K562 (cell line): ENCODE measurements at places on chromosomes 5 and 9. TPM values are rescaled to one million over a fixed set of nuclear protein-coding genes. Genes with fewer than 3 reads are reported as not detected.

Gene RACK1
- total RNA-seq, result 2,303 and 2,318 TPM in 2 replicates

DNA sequence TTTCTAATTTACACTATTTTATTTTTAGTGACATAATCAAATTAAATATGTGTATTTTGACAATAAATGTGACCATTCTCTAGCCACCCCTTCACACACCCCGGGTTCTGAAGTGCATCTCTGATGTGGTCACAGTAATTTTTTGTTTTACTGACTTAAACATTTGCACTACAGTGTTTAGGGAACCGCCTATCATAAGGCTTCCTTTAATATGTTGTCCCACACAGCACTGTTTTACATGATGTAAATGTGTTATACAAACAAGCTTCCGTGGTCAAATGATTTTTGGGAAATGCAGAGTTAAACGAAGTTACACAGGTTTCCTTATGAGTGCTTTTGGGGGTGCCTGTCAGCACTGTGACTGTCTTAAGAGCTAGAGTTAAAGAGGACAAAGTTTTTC is 86.5 kb downstream of the KDM4C start:
- no peak for DNase-seq

Gene PDGFRB
- total RNA-seq, result 0.51 and 0.86 TPM in 2 replicates

GRCh38 chr5:95152535-95152934 is 132.4 kb downstream of the MCTP1 start:
- DNase-seq, result no peak

- no peak for DNase-seq
Observed at GRCh38 chr5:123091298-123092222, 2.5 kb downstream of the PRDM6 start.

- no peak for DNase-seq
Observed at GRCh38 chr9:89006996-89007967, 16.0 kb downstream of the S1PR3 start.

DNA sequence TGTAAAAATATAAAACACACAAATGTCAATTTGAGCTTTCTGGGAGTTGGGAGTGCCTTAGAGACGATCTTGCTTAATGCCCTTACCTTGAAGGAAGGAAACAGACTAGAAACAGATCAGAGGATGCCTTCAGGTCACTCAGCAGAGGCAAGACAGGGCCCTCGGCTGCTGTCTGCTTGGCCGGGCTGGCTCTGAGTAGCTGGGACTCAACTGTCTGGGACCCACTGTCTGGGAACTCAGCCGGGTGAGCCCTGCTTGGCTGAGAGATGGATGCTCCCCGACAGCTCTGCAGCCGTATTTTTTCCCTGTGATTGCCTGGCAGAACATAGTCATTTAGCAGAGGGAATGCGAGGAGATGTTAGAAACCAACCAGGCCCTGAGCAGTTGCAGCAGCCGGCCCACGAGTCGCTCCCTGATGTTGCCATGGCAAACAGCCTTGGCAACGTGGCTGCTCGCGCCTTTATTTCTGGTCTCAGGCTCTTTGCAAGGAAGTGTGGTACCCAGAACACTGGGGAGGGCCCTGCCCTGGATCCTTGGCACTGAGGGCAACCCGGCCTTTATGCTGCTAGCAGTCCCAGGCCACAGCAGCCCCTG is 10.9 kb downstream of the PPARGC1B start:
- no peak for DNase-seq

DNA sequence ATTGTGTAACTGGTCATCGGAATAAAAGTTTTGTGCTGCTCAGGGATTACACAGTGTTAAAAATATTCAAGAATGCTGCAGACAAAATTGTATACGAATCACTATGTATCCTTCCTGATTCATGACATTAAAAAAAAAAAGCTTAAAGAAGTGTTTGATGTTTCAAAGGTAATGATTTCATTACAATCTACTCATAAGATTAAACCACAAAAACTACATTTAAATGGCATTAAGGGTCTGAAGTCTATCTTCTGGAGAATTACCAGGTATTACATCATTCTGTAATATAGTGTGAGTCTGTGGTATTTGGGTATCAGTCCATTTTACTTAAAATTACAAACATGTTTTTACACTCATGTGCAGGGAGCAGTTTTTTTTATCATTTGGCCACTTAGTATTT is 324.4 kb downstream of the NDUFS4 start:
- DNase-seq, result no peak
